ENCODE measurements at places on chromosomes 1 and 21.

- no peak for DNase-seq
Measured at GRCh38 chr1:109356915-109357314, 40.8 kb downstream of the SORT1 start.

GRCh38 chr1:242057745-242058115 is 58.8 kb upstream of the MAP1LC3C start:
- DNase-seq = no peak

DNA sequence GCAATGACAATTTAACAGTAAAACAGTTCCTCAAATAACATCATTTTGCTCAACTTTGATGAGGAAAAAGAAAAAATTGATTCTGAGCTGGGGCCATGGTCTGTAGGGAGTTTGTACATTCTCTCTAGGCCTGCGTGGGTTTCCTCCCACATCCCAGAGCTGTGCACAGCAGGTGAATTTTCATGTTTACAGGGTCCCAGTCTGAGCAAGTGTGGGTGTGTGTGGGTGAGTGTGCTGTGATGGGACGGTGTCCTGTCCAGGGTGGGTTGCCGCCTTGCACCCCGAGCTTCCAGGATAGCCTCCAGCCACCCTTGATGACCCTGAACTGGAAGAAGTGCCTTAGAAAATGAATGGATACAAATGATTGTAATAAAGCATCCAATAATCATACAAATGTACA is 75.6 kb upstream of the BCL10 start:
- DNase-seq = no peak

DNA sequence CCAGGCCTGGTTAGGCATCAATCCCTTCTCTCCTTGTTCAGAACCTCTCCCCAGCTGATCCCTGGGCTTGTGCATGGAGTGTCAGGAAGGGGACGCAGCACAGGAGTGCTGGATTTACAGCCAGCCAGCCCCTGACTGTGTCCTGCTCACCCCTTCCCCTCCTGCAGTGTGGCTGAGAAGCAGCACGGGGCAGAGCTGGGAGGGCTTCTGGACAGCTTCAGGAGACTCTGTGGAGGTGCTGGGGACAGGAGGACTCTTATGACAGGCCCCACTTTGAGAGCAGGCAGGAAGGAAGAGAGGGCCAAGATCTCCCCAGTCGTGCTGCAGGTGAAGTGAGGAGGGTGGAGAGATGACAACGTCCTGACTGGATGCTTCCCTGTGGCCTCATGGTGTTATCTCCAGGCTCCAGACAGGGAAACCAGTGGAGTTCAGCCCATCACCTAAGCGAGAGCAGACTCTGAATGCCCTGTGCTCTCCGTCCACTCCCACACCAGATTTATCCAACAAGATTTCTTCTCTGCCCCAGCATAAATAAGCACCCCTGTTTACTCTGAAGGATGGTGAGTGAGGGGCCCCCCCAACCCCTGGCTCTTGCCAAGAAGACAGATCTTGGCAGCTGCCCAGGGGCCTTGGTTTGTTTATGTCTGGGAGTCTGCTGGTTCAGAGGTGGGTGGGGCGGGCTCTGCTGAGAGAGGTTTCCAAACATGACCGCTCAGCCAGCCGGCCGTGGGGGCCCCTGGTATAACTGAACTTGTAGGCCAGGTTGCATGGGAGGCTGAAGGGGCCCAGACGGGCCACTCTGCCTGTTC is 21.3 kb downstream of the TMCC2 start:
- DNase-seq = no peak

GRCh38 chr1:11802973-11803885 is 2.5 kb downstream of the MTHFR start:
- DNase-seq = peak; percentile 55

GRCh38 chr1:39082010-39082799 is 56.1 kb downstream of the NDUFS5 start:
- no peak for DNase-seq

- no peak for DNase-seq
Measured at GRCh38 chr1:115506924-115507589, 134.7 kb upstream of the VANGL1 start.

DNA sequence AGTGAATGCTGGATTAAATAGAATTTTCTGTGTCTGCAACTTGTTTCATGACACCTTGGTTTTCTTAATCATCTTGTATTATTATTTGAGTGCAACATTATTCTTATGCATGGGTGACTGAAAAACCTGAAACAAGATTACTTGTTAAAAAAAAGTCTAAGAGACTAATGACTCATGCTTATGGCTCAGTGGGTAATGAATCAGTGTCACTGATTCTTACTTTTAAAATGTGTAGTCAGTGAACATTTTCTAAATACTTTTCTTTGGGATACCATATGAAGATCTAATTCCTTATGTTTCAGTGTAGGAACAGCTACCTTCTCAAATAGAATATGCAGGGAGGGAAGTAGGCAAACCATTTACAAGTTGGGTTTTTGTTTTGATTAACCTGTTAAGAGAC is 65.5 kb downstream of the PRKAA2 start:
- DNase-seq = no peak

Measured in stimulated activated CD8-positive, alpha-beta memory T cell treated with anti-CD3 and anti-CD28 coated beads, Interleukin-12 subunit alpha, Interleukin-12 subunit beta, amount 100 ng/mL, for 1 hour (primary cell).